ENCODE measurements at places on chromosomes 7 and 10.
A peak's percentile ranks its signal among the peaks of the same experiment; 100 is the strongest.

- peak; percentile 87 for DNase-seq
Observed at GRCh38 chr7:99142727-99143520, 984 bp downstream of the SMURF1 start.

DNA sequence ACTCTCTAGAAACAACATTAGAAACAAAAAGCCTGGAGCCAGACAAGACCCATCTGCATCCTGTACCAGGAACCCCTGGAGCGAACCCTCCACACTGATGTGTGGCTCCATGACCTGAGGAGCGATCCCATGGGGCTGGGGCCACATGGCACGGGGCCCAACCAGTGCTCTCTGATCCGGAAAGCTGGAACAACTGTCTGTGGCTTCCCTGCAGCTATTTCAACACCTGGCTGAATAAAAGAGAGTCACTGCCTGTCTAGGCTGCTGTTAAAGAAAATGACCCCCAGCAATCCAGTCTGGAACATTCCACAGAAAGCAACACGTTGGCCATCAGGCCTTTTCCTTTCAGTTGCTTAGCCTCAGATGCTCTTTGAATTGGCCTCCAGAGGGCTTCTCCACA lies 20.9 kb downstream of the UROS start:
- no peak for DNase-seq

DNA sequence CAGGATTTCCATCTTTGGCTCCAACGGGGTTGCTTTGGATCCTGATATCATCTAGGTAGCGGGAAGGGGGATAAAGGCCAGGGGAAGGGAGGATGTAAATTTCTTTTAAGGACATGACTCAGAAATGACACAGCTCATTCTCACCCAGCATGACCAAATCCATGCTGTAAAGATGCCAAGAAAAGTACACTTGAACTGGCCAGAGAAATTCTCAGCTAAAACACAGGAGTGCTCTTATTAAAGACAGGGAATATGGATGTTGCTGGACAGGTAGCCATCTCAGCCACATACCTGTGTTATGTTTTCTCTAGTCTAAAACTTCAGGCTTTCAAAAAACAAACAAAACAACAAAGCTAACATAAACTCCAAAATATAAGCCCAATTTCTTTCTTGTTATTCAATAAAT lies 68.3 kb downstream of the NAMPT start:
- DNase-seq = no peak

GRCh38 chr7:66464059-66464458 lies 164.6 kb upstream of the KCTD7 start:
- no peak for DNase-seq

- peak; percentile 38 for DNase-seq
Observed at GRCh38 chr10:78657163-78657861, 411.5 kb upstream of the ZMIZ1 start.
